ENCODE measurements at places on chromosomes 3 and 15.
A peak's percentile ranks its signal among the peaks of the same experiment; 100 is the strongest.

DNA sequence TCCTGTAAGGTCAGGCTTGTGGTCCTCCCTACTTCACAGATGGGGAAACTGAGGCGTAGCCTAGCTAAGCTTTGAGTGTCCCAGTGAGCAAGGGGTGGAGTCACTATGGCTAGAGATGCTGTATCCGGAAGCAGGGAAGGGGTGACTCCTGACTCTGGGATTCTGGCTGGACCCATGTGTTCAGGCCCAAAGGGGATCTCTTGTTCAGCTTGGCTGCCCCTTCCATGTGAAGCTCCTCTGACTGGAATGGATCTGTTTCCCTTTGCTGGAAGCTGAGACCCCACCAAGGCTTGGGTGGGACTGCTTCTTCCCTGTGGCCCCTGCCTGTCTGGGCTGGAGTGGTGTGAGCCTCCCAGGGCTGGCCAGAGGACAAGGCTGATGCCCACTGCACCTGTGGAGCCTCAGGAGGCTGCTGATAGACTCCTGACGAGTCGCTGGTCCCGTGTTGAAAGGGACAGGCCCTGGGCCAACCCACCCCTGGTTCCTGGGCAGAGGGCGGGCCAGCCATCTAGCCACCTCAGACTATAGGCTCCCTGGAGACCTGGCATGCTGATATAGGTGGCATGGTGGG is 1.0 kb downstream of the MAPKAPK3 start:
- peak overlapping the region; percentile 77 for H3K4me3 ChIP-seq
- peak; percentile 52 for DNase-seq
- no peaks in the 10 kb centered on the region for H3K27me3 ChIP-seq
- peaks cover 73% of the 10 kb centered on the region for H3K4me1 ChIP-seq
- peaks cover 55% of the 10 kb centered on the region for H3K36me3 ChIP-seq

- H3K4me1 ChIP-seq: peaks cover 12% of the 10 kb centered on the region
- peaks cover 53% of the 10 kb centered on the region for H3K36me3 ChIP-seq
- no peak for DNase-seq
These were observed 39.0 kb downstream of the U2SURP start for GRCh38 chr3:143040261-143040879.

- H3K4me3 ChIP-seq: no peak overlapping the region
- no peak for DNase-seq
- peaks cover 25% of the 10 kb centered on the region for H3K4me1 ChIP-seq
- no peaks in the 10 kb centered on the region for H3K27me3 ChIP-seq
- H3K36me3 ChIP-seq: no peaks in the 10 kb centered on the region
These were observed 93.4 kb downstream of the CCNL1 start for GRCh38 chr3:157066335-157067098.

DNA sequence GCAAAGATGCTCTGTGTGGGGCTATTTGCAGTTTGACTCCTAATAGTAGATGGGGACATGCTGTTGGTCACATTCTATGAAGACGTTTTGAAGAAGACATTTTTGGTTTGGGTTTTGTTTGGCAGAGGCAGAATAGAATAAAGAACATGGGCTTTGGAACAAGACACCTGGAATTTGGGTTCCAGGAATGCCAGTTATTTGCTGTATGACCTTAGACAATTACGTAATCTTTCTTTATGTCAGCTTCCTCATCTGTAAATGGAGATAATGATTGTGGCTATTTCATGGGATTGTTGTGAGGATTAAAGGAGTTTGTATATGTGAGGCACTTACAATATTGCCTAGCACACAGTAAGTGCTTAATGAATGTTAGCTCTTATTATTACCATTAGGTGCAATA is 91.6 kb downstream of the MESD start:
- no peak for DNase-seq
- no peak overlapping the region for H3K27ac ChIP-seq
- H3K27me3 ChIP-seq: no peaks in the 10 kb centered on the region

DNA sequence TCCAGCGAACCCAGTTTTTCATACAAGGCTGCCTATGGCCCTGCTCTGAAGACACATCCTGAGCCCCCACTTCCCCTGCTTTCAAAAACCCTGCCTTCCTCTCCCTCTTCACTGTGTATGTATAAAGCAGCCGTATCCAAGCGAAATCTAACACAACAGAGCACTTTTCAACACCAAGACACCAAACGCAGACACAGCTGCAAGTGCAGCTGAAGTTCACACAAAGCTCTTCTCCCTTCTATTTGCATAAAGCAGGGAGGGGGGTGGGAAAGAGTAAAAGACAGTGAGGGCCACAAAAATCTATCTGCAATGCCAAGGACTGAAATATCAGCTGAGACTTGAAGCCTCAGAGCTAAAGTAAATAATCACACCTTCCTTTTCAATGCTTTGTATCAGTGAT is 35.1 kb upstream of the CSPG5 start:
- H3K36me3 ChIP-seq: peaks cover 44% of the 10 kb centered on the region
- no peaks in the 10 kb centered on the region for H3K27me3 ChIP-seq
- H3K4me1 ChIP-seq: peaks cover 7% of the 10 kb centered on the region

DNA sequence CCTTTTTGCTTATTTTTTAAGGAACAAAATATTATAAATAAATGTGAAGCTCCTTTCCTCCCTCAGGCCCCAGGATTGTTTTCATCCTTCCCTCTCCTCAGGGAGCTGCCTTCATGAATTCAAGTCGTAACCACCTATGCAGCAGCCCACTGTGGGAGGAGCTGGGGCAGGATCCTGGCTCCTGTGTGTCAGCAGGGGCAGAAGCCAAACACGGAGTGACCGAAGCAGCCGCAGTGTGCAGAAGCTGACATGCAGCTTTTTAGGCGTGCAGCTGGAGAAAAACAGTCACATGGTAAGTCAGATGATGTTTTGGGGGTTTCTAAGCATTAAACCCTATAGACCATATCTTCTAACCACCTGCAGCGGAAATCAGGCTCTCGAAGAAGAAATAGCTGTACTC is 231.3 kb downstream of the OCA2 start:
- no peak for DNase-seq
- H3K4me1 ChIP-seq: no peaks in the 10 kb centered on the region
- no peaks in the 10 kb centered on the region for H3K27me3 ChIP-seq
- H3K4me3 ChIP-seq: no peak overlapping the region
- H3K36me3 ChIP-seq: no peaks in the 10 kb centered on the region

- H3K4me1 ChIP-seq: peaks cover 44% of the 10 kb centered on the region
- H3K27me3 ChIP-seq: no peaks in the 10 kb centered on the region
- no peak overlapping the region for H3K4me3 ChIP-seq
- H3K27ac ChIP-seq: no peak overlapping the region
- DNase-seq: no peak
- peaks cover 11% of the 10 kb centered on the region for H3K36me3 ChIP-seq
These were observed 112.9 kb downstream of the AKAP13 start for GRCh38 chr15:85493260-85493659.

DNA sequence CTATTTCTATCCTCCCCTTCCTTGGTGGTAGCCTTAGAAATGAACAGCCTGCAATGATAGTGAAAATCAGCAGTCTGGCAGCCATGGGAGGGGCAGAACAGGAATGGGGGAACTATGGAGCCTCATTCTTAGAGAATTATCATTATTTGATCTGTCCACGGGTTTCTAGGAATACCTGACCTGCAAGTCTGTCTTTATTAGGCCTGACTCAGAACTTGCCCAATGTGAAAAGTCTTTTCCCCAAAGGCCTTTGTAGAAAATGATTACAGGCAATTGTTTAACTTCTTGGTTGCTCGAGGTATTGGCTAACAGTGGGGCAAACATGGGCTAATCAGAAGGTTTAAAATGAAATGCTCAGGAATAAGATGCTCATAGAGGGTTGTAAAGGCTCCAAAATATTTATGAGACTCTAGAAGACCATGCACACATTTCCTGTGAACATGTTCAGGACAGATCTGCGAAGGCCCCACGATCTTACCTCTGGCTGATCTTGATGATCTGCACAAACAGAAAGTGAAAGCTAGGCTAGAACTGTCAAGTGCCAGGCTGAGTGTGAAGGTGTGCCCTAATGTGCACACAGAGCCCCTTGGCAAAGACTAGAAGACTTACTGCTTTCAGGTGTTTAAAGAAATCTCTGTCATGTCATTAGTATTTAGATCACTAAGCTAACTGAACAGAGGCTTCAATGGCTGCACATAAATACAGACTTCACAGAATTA is 39.6 kb upstream of the LAMP3 start:
- H3K27me3 ChIP-seq: no peaks in the 10 kb centered on the region
- peak; percentile 53 for DNase-seq
- H3K27ac ChIP-seq: peak overlapping the region; percentile 61
- peak overlapping the region; percentile 64 for H3K4me3 ChIP-seq
- peaks cover 25% of the 10 kb centered on the region for H3K36me3 ChIP-seq

DNA sequence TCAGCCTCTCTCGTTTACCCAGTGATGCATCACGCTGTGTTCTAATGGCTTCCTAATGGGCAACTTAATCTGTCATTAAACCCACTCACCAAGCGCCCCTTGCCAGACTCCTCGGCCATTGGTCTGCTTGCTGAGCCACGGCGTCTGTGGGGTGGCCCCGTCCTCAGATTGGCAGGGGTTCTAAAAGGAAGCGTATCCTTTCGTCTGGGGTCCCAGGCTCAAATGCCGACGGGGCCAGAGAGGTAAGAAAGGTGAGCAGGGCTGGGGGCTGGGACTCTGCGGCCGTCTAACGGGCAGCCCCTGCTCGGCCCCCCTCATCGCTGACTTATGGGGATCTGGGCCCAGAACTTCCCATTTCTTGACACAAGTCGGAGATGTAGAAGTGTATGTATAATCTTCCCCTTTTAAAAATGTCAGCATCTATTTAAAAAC is 315.1 kb upstream of the PROK2 start:
- peak overlapping the region; percentile 70 for H3K4me3 ChIP-seq
- H3K27me3 ChIP-seq: peaks cover 3% of the 10 kb centered on the region
- peaks cover 29% of the 10 kb centered on the region for H3K4me1 ChIP-seq

DNA sequence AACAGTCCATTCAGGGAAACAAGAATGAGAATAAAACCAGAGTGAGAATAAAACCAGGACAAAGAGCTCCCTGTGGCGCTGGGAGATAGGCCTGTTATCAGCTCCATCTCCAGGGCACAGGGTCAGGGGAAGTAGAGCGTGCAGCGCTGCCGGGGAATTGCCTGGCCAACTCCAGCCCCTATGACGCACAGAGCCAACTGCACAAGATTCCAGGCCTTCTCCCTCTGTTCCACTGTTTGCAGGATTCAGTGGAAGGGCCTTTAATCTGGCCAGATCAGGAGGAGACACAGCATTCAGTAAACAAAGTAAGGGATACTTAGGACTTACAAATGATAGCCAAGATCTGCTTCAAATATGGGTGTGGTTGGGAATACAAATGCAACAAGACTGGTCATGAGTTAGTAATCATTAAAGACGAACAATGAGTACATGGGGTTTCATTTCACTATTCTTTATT is 49.4 kb downstream of the ITGB5 start:
- H3K4me3 ChIP-seq: no peak overlapping the region
- H3K36me3 ChIP-seq: no peaks in the 10 kb centered on the region
- peaks cover 29% of the 10 kb centered on the region for H3K27me3 ChIP-seq
- no peak for DNase-seq

DNA sequence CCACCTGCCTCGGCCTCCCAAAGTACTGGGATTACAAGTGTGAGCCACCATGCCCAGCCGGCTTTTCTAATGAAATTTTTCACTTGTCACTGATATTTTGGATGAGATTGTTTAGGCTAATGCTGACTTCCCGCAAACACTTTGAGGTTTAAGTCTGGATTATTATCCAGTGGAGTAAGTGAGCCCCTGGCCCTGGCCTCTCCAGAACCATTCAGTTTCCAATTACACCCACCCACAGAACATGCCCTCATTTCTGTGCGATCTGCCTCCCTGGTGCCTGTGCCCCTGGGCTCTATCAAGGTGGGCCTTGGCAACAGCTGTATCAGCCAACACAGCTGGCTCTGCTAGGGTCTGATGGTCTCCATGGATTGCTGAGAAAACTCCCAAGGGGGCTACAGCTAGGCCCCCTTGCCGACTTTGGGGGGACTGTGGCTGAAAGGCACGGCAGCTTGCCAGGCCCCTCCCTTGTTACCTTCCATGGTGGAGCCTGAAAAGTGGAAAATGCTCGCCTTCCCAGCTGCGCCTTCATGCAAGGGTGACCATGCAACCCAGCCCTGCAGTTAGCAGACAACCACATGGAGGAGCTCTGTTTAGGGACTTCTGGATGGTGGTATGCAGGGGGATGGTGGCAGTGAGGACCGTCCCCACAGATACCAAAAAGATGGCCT is 288.9 kb downstream of the FAM43A start:
- H3K27me3 ChIP-seq: peaks cover 31% of the 10 kb centered on the region
- H3K4me3 ChIP-seq: no peak overlapping the region
- no peak overlapping the region for H3K27ac ChIP-seq
- H3K4me1 ChIP-seq: no peaks in the 10 kb centered on the region
- peak; percentile 11 for DNase-seq

DNA sequence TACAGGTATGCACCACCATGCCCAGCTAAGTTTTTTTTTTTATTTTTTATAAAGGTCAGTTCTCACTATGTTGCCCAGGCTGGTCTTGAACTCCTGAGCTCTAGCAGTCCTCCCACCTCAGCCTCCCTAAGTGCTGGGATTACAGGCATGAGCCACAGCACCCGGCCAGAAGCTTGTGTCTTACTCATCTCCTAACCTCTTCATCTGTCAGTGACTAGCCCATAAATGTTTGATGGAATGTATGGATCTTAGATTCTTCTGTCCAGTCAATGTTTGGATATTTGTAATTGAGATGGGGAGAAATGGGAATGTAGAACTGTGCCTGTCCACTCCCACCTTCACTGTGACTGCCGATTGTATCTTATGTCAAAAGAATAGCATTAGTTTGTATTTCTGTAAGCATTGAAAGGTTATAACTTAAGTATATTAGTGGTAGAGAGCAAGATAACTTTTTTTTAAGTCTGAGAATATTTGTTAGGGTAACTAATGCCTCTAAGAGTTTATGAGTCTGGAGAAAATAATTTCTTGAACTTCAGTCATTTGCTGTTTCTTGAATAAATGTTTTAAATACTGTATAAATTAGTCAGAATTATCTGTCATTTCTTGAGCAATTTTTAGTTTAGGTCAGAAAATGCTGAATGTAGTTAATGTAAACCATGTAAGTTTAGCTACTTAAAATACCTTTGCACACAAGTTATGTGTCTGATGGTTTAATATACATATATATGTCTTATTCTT is 215.3 kb upstream of the CGNL1 start:
- no peaks in the 10 kb centered on the region for H3K27me3 ChIP-seq
- peaks cover 2% of the 10 kb centered on the region for H3K4me1 ChIP-seq
- H3K4me3 ChIP-seq: no peak overlapping the region
- H3K36me3 ChIP-seq: peaks cover 3% of the 10 kb centered on the region

Measured in activated CD4-positive, alpha-beta memory T cell treated with anti-CD3 and anti-CD28 coated beads, Interleukin-2, amount 10 ng/mL, durations not matched to agents 7 days and 5 days (primary cell).